ENCODE measurements at places on chromosomes 12 and 14.

DNA sequence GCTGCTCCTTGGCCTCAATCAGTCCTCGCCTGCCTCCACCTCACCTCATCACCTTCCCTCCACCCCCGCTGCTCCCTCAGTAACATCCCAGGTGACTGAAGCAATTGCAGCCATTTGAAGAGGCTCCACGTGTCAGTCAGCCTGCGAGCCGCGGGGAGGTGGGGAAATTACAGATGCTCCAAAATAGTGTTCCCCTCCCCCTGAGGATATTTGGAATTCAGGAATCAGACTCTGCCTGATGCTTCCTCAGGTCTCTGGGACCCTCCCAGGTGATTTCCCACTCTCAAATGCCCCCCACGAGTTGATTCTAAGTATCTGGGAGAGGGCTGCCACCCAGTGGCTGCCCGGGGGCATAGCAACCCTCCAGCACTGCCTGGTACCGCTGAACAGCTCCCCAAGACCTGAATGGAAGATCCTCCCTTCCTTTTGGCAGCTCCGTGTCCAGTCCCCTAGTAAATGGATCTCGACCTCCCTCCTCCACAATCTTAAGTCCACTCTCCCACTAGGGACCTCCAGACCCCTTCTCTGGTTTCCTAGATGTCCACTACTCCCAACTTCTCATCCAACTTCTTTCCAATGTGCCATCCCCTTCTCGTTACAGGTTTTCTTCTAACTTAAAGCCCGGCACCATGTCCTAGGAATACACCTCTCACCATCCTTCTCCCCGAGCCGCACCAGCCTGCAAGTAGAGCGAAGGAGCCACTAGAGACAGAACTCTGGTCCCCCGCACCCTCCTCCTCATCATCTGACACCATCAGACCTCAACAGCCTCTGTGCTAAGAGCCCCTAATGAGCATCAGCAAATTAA, 1.4 kb upstream of the ASIC1 start:
- peak; percentile 33 for DNase-seq

GRCh38 chr14:89723930-89724627, 230.5 kb downstream of the EFCAB11 start:
- DNase-seq: no peak

- DNase-seq: no peak
These were observed 5.0 kb upstream of the FGF6 start for GRCh38 chr12:4450551-4451112.

DNA sequence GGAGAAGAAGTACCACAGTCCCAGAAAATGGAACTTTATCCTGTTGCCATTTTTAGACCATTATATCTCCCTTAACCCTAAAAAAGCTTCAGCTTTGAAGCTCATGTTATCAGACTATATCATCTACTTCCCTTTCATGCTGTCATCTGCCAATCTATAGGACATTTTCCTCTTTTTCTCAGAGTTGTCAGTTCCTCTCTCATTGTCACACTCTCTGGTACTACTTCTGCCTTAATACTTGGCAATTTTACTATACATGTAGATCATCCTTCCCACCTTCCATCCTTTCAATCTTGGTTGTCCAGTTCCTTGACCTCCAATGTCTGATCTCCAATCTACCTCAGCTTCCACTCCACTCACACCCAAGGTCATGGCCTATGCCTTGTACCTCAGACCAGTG, 57.4 kb downstream of the SLC15A5 start:
- DNase-seq: no peak

- no peak for DNase-seq
These were observed 22.9 kb upstream of the KTN1 start for GRCh38 chr14:55556929-55557623.

DNA sequence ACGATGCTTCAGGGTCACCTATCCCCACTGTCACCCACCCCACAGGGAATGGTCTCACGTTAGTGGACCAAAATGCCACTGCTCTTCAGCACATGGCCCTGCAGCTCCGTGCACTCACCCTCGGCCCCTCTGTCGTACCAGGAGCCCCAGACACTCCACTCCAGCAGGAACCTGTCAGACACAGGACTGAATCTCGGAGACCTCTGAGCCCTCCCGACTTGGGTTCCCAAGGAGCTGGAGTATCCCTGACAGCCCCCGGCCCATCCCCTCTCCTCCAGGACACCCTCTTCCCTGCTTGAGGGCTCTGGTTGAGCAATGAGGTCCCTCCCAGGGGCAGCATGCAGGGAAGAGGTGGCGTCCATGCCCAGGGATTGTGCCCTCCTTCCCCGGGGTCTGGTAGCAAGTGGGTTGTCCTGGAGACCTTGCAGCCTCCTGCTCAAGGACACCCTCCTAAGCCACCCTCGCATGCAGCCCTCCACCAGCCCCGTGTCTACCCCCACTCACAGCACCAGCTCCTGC, 20.4 kb upstream of the LRTM2 start:
- DNase-seq: no peak

DNA sequence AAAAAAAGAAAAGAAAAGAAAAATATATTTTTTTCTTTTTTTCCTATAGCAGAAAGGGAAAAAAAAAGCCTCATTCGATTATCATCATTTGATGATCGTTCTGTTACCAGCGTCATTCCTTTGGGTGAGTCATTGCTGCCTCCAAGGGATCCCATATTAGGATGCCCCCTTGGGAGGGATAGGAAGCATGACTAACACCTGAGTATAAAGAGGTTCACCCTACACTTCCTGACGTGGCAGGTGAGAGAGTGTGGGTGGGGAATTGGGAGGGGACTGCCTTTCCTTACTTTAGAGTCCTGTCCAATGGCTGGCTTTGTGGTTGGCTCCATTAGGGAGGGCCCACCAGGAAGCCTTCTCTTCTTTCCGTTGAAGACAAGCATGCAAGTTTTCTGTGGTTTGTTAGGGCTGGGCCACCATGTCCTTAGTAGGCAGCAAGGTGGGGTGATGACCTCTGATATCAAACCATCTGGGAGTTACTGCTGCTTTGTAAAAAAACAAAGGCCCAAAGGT, 56.1 kb upstream of the FUT8 start:
- DNase-seq: no peak

- DNase-seq: no peak
These were observed 65.3 kb upstream of the C14orf180 start for GRCh38 chr14:104514156-104514848.

GRCh38 chr12:54716261-54716660, 68.1 kb upstream of the DCD start:
- DNase-seq: no peak

DNA sequence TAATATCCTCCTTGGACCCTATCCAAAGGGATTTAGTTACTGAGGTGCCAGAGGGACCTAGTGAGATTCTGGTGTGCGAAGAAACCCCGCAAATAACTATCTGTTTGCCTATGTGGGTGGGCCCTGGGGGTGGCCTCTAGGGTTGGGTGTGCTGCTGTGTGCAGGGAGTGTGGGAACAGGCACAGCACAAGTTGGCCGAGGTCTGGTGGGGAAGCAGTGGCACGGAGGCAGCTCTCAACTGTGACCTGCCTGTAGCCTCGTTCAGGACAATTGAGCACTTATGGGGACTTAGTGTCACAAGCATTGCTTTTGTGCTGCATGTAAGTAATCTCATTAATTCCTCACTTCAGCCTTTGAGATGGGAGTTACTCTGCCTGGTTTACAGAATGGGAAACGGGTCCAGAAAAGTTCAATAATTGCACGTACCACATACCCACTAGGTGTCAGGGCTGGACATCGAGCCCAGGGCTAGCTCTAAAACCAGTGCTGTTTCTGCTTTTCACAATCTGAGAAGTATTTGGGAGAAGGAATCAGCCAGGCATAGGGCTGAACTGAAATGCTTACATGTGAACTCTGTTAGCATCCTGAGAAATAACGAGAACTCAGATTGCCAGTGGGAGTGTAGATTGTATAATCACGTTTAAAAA, 58.8 kb downstream of the TECPR2 start:
- DNase-seq: no peak

- no peak for DNase-seq
These were observed 12.4 kb downstream of the SYNDIG1L start for GRCh38 chr14:74413627-74414026.
